ENCODE measurements at places on chromosomes 1 and 21.

DNA sequence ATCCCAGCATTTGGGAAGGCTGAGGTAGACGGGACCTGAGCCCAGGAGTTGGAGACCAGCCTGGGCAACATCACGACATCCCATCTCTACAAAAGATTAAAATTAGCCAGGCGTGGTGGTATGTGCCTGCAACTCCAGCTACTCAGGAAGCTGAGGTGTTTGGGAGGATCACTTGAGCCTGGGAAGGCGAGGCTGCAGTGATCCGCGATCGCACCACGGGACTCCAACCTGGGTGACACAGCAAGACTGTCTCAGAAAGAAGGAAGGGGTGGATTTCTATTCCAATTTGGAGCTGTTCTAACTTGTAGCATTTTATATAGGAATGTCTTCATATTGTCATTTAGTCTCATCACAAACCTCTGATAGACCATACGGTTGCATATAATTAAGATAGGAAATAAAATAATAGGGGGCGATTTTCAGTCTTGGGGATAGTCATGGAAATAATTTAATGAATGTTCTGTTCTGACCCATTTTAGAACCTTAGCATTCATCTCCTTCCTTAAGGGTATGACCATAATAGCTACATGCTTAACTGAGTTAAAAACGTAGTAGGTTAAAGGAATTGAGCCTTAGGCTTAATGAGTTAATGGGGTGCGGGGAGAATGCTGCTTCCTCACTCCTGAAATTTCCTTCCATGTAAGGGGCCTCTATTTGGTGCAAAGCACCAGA lies 93.1 kb downstream of the ADCY10 start:
- no peak for DNase-seq

- no peak for DNase-seq
These were observed 79.9 kb downstream of the LAMC1 start for GRCh38 chr1:183103147-183103546.

DNA sequence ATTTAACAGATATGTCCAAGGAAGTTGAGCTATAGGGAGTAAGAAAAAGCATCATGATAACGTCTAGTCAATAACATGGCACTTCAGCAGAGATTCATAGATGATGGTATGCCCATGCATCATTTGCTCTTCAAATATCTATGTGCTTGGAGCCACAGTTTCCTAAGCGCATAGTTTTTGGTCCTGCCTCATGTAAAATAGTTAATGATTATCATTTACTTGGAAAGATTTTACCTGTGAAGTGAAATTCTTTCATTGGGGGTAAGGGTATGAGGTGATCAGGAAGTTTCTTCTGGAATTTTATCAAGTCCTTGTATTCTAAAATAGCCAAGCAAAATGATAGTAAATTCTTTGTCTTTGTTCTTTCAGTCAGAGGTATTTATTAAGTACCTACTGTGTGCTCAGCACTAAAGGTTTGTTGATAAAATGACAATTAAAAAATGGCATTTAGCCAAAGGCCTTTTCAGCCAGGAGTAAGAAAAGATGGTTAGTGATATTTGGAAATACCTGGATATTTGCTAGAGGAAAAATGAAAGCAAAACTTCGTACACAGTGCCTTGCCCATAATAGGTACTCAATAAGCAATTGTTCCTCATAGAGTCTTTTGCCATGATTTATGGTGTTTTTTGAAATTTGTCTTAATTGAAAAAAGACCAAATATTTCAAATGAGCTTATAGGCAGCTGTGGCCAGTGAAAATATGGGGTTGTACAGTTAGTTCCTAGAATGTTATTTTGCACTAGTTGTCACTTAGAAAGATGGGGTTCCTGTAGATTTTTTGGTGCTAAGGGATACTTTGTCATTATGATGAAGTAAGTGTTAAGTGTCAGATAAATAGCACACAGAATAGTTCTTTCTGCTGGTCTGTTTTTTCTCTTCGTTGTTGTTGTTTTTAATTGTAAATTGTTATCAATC lies 13.1 kb downstream of the PDIK1L start:
- DNase-seq = no peak

DNA sequence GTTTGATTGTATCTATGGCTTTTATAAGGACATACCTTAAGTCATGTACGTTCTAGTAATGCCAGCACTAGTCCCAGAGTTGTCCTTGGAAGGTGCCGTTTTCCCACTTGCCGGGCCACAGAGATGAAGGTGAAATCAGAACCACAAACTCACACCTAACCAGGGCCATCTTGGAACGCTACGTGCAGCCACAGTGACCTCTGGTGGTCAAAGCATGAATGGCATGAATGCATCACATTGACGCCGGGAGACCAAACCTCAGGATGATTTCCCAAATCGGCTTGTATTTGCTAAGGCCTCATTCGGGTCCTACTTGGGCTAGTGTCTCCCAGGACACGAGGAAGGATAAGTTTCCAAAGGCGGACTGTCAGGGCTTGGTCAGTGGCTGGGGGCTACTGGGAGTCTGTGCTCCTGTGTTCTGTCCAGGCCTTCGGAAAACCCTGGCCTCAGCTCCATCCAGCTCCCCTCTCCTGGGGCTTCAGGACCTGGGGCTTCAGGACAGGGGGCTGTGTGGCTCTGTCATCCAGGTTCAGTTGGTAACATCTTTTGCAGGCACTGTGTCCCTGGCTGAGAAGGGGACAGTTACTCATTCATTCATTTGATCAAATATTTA lies 260.5 kb downstream of the PRDM2 start:
- DNase-seq = peak; percentile 44

- no peak for DNase-seq
These were observed 79.3 kb upstream of the DSCAM start for GRCh38 chr21:40926238-40926637.

DNA sequence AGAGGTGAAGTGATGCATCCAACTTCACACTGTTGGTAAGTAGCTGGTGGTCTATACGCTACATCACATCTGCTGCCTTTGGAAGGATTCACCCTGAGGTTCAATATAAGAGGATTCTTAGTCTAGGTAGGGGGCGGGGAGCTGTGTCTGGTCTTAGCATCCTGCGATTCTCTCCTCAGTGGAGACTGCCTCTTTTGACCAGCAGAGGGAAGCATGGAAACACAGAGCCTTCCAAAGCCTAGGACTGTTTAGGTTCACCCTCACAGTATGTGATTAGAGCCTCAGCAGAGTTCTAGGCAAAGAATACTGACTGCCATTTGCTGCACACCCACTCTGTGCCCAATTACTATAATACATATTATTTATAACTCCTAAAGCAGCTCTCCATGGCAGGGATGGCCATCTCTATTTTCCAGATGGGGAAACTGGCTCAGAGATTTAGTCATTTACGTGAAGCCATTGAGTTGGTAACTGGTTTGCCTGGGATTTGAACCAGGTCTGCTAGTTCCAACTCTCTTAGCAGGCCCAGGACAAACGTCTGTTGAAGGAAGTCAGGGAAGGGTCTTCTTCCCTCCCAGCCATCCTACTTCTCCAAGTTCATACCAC lies 28.9 kb upstream of the EFCAB14 start:
- DNase-seq = no peak

- DNase-seq = no peak
These were observed 112.9 kb upstream of the PDE4B start for GRCh38 chr1:65679773-65680172.

GRCh38 chr1:109786531-109787021 lies 22.9 kb upstream of the EPS8L3 start:
- no peak for DNase-seq

GRCh38 chr1:60914982-60915381 lies 167.4 kb upstream of the NFIA start:
- no peak for DNase-seq

GRCh38 chr1:17381161-17381560 lies 9.2 kb downstream of the PADI6 start:
- DNase-seq = no peak

- peak; percentile 19 for DNase-seq
These were observed 302.0 kb downstream of the DUSP10 start for GRCh38 chr1:221439747-221440501.

- no peak for DNase-seq
These were observed 61.6 kb upstream of the ADARB1 start for GRCh38 chr21:45012662-45013259.

DNA sequence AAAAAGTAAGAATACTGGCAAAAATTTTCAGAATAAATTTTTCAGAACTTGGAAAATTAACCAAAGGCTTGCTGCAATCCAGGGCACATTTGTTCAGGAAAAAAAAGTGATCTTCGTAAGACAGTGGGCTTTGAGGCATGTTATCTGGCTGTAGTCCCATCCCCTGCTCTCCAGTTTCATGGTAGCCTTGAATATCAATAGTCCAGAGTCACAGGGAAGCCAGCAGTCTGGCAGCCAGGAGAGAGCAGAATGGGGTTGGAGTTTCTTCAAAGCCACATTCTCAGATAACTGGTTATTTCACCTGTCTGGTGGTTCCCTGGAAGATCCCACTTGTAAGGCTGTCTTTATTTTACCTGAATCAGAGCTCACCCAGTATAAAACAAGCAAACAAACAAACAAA lies 669.3 kb downstream of the MATN1 start:
- no peak for DNase-seq

GRCh38 chr1:88877382-88877825 lies 14.0 kb downstream of the GTF2B start:
- no peak for DNase-seq

GRCh38 chr1:26145041-26145959 lies 13.6 kb upstream of the FAM110D start:
- DNase-seq = peak; percentile 51

DNA sequence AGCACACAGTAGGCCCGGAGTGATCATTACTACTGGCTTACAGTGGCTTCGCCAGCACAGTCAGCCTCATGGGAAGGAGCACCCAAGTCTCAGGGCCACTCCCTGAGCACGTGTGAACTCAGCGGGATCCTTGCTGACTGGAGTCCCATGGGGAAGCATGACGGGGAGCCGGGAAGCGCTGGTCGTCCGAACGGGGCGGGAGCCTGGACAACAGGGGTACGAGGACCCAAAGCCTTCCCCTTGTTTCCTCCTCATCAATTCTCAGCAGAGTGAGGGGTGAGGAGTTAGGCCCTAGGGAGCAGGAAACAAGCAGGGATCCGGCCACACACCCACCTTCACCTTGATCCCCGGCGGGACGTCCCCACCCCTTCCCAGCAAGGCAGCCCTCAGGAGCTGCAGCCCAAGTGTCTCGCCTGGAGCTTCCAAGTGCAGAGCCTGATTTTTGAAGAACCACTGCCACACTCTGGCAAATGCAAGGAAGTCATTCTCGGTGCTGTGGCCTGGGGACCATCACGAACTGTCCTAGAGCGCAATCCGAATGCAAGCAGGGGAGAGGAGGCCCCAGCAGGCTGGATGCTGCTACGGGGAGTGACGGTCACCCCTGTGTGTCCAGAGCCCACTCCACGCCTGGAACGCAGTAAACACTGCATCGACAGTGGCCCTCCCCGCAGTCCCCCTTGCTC lies 35.5 kb downstream of the TOMM20 start:
- DNase-seq = no peak

- no peak for DNase-seq
These were observed 18.0 kb upstream of the CR1L start for GRCh38 chr1:207626972-207627337.
